ENCODE measurements at places on chromosomes 12 and 14.

DNA sequence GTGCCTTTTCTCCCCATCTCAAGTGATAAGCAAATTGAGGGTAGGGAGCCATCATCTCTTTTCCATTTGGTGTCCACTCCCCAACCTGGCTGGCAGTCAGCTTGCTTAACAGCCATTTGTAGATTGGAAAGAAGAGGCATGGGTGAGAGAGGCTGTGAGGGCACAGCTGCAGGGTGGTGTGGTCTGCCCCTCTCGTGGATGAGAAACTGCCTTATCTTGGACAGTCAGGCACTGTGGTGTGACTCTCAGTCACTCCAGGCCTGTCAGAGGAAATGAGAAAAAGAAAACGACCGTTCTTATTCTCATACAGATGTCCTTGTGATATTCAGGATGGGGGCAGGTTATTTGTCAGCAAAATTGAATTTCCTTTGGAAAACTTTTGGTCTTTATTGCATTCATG, 65.1 kb upstream of the SRSF5 start:
- no peak for DNase-seq

GRCh38 chr12:77082021-77082420, 16.7 kb upstream of the E2F7 start:
- DNase-seq = no peak

DNA sequence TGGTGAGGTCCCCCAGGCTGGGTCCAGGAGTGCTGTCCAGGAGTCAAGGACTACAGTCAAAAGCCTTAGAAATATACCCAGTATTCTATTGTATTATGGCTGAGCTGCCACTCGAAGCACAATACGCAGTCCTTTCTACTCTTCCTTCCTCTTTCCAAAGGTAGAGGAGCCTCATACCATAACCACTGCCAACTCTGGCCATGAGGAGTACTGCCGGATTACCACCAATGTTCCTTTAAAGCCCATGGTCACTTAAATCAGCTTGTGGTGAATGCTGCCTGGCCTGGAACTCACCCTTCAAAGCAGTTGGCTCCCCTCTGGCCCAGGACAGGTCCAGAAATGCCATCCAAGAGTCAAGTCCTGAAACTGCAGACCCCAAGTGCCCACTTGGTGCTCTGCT, 425.4 kb downstream of the SLC16A7 start:
- no peak for DNase-seq

- no peak for DNase-seq
Observed at GRCh38 chr12:54879150-54879549, 24.8 kb downstream of the MUCL1 start.

- DNase-seq = no peak
Observed at GRCh38 chr14:22460461-22461195, 128.4 kb downstream of the DAD1 start.

- DNase-seq = no peak
Observed at GRCh38 chr12:1107669-1108068, 116.6 kb downstream of the ERC1 start.

- DNase-seq = no peak
Observed at GRCh38 chr14:103802356-103802755, 45.0 kb downstream of the PPP1R13B start.

GRCh38 chr12:100199347-100200149, 1.1 kb upstream of the ACTR6 start:
- no peak for DNase-seq

- no peak for DNase-seq
Observed at GRCh38 chr12:121626853-121627640, 717 bp downstream of the ORAI1 start.

GRCh38 chr12:85422762-85423161, 142.7 kb downstream of the ALX1 start:
- DNase-seq = no peak

DNA sequence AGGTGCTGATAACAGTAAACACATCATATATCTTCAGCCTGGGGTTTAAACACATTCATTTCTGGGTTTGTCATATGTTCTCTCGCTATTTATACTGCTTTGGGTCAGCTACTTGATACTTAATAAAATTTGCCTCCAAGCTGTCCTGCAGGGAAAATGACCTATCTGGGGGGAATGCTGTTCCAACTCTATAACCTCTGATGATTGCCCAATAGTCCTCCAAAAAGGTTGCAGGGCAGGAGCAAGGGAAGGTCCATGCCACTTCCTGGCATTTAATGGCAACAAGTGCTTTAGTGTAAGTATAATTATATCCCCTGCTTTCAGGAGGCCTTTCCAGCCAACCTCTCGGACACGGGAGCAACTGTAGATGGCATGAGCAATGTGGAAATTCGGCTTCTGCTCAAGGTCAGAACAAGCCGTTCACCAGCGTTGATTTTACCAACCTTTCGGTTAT, 198.0 kb upstream of the EEA1 start:
- DNase-seq = no peak

DNA sequence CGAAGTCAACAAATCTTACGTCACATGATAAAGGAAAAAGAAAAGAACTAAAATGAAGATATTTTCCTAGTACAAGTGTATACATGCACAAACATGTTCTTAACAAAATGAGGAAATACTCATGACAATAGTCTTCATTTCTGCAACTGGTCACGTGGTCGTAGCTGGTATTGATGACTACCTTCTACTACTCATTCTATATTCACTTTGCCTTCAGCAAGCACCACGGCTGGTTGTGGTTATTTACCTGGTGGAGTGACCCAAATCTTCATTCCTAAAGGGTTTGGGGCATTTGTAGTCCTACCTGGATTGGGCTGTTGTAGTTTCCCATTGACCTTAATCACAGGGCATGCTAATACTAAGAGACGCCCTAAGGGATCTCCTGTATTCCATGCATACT, 51.2 kb downstream of the FIGNL2 start:
- no peak for DNase-seq

DNA sequence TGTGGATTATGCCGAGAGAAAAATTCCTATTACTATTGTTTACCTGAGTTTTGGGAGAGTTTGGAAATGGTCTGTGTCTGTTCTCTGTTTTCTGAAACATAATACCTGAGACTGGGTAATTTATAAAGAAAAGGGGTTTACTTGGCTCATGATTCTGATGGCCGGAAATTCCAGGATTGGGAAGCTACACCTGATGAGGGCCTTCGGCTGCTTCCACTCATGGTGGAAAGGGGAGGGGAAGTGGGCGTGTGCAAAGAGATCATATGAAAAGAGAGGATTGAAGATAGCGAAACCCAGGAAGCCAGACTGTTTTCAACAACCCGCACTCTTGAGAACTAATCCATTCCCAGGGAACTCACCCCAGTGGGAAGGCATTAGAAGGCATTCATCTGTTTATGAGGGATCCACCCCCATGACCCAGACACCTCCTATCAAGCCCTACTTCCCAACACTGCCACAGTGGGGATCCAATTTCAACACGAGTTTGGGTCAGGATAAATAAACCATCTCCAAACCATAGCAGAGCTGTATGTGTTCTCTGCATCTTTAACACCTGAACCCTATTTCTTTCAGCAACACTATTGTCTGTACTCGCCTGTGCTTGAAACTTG, 51.1 kb downstream of the APAF1 start:
- peak; percentile 2 for DNase-seq

- no peak for DNase-seq
Observed at GRCh38 chr12:44574586-44574985, 301.5 kb downstream of the NELL2 start.

DNA sequence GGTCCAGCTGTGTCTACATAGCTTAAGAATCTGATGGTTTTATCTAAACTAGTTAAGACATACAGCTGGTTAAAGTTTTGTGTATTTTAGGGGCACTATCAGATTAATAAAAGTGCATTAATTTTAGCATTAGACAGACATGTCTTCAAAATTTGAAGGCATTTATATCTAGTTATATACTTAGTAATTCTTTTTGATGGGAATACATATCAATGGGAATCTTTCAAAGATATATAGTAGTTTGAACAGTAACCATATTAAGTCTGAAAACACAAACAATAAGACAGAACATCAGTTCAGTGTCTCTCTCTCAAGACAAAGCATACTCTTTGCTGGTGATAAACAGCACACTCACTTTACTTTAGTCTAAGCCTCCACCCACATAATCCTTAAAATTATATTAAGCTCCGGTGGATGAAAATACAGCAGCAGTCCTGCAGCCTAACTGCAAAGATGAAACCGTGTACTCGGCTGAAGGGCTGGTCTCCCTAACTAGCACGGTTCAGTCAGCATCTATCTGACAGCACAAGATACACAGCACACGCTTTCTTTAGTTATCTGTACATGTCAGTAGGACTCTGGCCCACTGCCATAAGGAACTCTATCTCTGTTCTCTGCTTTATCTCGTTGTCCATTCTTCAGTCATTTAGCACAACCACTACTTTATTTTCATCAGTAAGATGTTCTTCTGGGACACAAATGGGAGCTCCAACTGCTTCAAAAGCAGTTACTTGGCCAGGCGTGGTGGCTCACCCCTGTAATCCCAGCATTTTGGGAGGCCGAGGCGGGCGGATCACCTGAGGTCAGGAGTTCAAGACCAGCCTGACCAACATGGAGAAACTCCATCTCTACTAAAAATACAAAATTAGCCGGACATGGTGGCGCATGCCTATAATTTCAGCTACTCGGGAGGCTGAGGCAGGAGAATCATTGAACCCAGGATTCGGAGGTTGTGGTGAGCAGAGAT, 80.5 kb downstream of the MED13L start:
- DNase-seq = no peak

DNA sequence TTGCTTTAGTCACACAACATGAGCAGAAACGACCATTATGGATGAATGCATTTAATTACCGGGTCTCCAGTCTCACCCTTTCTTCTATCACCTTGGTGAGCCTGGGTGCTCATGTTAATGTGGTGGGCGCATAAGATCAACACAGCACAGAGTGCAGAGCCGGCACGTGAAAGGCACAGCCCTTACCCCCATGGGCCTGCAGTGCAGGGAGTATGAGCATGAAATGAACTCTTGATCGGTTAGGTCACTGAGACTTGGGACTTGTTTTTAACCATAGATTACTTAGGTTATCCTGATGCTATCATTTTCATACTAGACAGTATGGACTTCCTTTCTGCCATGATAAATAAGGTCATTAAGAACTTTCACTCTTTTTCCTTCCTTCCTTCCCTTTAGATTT, 156.8 kb downstream of the CRADD start:
- no peak for DNase-seq

DNA sequence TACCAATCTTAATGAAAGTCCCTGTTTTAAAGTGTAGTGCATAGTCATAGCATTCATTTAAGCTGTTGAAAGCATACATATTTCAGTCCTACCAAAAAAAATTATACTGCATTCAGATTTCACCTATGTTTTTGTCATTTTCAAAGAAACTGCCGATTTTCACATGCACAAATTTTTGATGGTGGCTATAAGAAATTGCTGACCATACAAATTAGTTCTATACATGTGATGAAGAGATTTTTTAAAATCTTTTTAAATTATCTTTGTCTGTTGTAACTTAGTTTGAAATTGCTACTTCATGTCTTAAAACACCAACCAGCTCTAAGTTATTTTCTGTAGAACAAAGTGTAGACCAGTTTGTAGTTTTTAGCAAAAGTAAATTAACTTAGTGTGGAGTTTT, 3.5 kb upstream of the GTF2A1 start:
- DNase-seq = no peak

DNA sequence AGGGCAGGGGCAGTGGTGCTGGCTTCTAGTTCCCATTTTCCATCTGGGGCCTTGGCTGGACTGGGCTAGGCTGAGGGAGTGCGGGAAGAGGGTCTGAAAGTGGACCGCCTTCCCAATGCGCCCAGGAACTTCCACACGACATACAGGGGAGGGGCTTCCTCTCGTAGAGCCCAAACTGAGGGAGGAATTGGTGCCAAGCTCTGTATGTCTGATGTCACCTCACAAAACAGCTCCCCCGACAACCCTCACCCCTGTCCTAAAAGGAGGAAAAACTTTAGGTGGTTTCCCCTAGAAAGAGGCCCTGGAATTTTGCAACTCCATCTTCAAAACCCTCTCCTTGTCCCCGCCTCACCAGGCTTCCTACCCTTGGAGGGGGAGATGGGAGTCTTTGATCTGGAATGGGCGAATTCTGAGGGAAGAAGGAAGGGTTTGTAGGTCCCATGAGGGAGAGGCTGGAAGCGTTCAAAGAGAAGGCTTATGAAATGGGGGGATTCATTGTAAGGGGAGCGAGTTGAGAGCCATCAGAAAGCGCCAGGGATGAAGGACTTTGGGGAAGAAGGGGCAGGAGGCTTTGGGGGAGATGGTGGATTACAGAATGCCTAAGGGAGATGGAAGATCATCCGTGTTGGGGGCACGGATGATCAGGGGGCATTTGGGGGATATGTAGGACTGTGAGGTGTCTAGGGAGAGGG, 844 bp downstream of the GLTP start:
- no peak for DNase-seq

GRCh38 chr12:49264466-49264872, 413 bp upstream of the TUBA1C start:
- DNase-seq = no peak
